ENCODE measurements at places on chromosomes 5 and 9. TPM values are rescaled to one million over a fixed set of nuclear protein-coding genes. Genes with fewer than 3 reads are reported as not detected.

GRCh38 chr5:40762705-40763104 is 6.9 kb upstream of the TTC33 start:
- DNase-seq = no peak

DNA sequence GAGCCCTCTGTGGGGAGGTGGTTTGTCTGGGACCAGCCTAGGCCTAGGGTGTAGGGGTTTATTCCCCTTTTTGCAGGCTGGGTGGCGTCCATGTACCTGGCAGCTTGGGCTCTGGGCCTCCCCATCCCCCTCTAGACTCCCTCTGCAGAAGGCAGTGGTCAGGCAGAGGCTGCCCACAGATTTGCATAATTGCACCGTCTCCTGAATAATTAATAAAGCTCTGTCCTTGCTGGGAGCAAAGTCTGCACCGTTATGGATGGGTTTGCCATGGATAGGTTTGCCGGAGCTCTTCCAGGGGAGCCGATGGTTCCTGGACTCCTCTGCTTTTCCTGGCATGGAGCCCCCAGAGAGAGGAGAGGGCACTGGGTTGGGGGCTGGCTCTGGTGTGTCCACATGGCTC is 60.4 kb downstream of the DAB2IP start:
- no peak for DNase-seq

DNA sequence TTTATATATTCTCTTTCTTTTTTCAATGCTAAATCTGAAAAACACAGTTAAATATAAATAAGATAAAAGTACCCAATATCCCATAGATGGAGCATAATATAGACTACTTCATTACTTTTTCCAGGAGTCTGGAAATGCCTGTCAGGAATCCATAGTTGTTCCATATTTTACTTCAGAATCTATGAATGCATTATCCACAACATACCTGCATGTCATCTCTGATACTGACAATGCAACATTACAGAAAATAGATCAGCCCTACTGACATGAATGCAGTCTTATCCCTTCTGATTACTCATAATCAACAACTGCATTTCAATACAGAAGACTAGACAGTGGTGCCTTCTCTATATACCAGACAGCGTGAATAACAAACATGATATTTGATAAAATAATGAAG is 517.6 kb downstream of the PTPRD start:
- DNase-seq = no peak

- no peak for DNase-seq
Measured at GRCh38 chr9:138021251-138022056, 143.9 kb downstream of the CACNA1B start.

GRCh38 chr5:30561771-30562170 is 631.7 kb upstream of the CDH6 start:
- no peak for DNase-seq

QRFP gene
- 0.69 TPM for polyA plus RNA-seq

PTGER4 gene
- 12.2 TPM for polyA plus RNA-seq

CARD9 gene
- 1.5 TPM for polyA plus RNA-seq

ADGRD2 gene
- polyA plus RNA-seq = not detected

Measured in right renal cortex interstitium (tissue), 3 donors.